ENCODE measurements at places on chromosomes 4 and X.

GRCh38 chr4:4726051-4726450, 133.4 kb upstream of the MSX1 start:
- DNase-seq = no peak

DNA sequence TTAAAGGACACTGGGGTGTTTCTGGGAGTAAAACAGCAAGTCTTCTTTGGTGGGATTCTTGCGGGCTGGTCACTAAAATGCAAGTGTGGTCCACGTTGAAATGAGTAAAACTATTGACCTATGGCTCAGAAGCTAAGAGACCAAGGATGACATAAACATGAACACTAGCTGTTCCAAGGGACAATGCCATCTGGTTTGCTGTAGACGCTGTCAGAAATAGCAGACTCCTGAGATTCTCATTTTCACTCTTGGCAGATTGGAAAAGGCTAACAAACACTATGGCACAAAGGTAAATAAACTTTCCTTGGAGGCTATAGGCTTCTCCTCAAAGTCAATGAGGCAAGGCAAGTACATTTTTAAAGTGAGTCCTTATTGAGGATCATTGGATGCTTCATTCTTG, 343.6 kb downstream of the KCNIP4 start:
- DNase-seq = no peak

- no peak for DNase-seq
Observed at GRCh38 chr4:64614276-64614675, 205.0 kb upstream of the TECRL start.

DNA sequence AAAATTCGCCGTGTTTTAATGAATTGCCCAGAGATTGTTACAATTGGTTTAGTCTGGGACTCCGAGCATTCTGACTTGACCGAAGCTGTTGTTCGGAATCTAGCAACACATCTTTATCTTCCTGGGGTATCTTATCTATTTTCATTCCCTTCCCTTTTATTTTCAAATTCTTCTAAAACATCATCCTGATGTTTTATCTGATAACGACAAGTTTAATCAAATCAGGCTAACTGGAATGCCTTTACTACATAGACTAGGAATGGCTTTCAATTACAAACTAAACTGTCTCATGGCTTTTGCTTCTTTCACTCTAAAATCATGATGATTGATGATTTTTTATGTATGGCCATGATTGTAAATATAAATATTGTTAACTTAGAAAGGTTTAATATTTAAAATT, 48.0 kb downstream of the USP53 start:
- no peak for DNase-seq

DNA sequence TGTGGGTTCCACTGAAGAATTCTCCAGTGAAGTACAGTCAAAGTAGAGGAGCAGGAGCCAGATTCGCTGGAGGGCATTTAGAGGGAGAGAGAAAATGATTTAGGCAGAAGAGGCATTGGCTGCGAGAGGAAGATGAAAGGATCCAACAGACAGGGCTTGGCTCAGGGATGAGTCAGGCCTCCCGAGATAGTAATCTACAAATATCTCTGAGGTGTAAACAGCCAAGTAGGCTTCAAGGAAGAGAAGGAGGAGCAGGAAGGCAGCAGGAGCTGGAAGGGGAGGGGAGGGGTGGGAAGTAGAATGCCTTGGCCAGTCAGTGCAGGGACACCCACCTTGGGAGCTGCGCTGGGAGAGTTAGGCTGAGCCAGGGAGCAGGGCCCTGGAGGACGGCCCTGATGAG, 55.5 kb downstream of the PJA1 start:
- DNase-seq = no peak

GRCh38 chr4:36211084-36211483, 33.2 kb downstream of the ARAP2 start:
- DNase-seq = no peak

DNA sequence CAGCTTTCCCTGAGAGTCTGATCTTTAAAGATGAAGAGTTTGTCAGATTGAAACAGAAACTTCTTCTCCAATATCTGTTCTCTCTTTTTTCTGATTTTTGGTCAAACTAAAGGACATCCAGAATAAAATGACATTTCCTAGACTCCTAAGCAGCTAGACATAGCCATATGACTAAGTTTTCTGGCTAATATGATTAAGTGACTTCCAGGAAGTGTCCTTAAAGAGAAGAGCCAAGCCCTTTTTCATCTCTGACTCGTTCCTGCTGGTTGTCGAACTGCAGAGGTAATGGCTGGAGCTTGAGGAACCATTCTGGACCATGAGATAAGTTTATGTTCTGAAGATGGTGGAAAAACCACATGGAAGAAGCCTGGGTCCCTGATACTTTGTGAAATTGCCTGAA, 546.0 kb downstream of the BCOR start:
- DNase-seq = no peak

DNA sequence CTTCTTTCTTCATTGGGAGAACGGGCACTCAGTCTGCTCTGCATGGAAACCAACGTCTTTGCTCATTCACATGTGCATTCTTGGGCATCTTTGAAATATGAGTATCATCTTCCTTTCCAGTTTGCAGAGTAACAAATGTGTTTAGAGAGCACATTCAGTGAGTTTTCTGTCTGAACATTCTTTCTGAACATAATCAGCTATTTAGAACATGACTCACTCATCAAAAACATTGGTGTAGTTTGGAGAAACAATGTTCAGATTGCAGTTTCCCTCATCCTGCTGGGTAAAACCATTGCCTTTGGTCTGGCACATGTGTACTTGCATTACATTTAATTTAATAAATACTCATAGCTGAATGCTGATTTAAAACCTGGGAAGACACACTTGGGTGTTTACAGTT, 81.5 kb upstream of the F9 start:
- no peak for DNase-seq

DNA sequence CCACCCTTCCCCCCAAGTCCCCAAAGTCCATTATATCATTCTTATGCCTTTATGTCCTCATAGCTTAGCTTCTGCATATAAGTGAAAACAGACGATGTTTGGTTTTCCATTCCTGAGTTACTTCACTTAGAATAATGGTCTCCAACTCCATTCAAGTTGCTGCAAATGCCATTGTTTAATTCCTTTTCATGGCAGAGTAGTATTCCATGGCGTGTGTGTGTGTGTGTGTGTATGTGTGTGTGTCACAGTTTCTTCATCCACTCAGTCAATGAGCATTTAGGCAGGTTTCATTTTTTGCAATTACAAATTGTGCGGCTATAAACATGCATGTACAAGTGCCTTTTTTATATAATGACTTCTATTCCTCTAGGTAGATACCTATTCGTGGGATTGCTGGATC, 107.5 kb upstream of the GALNT7 start:
- no peak for DNase-seq

DNA sequence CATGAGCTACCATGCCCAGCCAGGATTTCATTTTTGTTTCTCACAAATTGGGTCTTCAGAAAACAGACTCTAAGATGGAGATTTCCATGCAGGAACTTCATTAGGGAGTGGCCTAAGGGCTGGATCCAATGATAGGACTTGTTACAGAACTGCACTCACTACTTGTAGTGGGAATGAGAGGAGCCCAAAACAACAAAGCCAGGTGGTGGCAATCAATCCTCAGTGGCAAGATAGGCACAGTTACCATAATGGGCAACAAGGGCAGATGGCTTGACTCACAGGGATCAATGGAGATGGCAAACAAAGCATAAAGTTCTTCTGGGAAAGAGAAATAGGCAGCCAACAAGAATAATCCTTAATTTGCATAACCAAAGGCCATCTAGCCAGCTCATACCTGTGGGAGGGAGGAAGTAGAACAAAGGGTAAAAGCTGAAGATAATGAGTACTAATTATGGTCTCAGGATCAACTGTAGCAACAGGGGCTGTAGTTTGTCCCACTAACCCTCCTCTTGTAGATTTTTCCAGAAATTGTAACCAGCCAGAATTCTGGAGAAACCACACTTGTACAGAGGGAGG, 72.8 kb upstream of the MAPK10 start:
- DNase-seq = no peak

DNA sequence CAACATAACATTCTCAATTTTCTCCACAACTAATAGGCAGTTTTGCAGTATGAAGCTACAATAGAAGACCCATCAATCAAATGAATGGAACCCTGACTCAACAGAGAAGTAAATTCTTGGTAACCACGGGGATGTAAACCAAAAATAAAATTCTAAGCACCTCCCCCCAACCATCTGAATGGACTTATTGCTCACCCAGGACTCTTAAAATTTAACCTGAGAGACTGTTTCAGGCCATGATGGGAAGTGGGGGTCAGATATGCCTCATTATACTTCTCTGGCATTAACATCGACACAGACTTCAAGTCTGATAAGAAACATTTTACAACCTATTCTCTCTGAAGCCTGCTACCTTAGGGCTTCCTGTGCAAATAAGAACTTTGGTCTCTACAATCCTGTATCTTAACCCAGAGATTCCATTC, 620.9 kb downstream of the TLL1 start:
- DNase-seq = no peak

GRCh38 chr4:7031558-7032449, 11.4 kb upstream of the TADA2B start:
- DNase-seq = no peak

GRCh38 chr4:182878633-182879495, 38.3 kb downstream of the DCTD start:
- DNase-seq = no peak

- no peak for DNase-seq
Observed at GRCh38 chr4:8906991-8907595, 35.5 kb upstream of the HMX1 start.

- DNase-seq = no peak
Observed at GRCh38 chrX:12709047-12709446, 82.2 kb upstream of the PRPS2 start.

DNA sequence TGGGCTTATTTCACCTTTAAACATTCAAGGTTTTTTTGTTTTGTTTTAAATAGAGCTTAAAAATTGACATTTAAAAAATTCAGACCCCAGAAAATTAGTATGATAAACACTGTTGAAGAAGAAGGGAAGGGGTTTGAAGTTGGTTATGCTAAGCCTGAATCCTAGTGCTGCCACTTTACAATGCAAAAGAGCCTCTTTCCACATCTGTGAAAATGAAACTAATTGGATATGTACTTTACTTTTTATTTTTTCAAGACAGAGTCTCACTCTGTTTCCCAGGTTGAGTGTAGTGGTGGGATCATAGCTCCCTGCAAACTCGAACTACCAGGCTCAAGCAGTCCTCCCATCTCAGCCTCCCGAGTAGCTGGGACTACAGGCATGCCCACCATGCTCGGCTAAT, 41.8 kb downstream of the FIP1L1 start:
- DNase-seq = no peak

DNA sequence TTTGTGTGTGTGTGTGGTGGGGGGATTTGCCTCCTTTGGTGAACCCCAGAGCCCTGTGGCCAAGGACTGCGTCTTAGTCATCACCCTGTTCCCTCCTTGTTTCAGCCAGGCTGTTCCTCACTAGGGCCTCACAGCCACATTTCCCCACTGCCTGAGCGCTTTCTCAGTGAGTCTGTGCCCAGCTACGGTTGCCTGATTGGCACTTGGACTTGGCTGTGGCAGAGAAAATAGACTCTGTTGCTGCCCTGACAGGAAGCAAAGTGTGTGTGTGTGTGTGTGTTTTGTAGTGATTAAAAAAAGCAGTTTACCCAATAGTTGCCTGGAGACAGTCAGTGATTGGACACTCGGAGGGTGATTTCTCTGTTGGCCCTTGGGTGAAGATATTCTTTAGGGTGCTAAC, 113.0 kb downstream of the UCHL1 start:
- no peak for DNase-seq

DNA sequence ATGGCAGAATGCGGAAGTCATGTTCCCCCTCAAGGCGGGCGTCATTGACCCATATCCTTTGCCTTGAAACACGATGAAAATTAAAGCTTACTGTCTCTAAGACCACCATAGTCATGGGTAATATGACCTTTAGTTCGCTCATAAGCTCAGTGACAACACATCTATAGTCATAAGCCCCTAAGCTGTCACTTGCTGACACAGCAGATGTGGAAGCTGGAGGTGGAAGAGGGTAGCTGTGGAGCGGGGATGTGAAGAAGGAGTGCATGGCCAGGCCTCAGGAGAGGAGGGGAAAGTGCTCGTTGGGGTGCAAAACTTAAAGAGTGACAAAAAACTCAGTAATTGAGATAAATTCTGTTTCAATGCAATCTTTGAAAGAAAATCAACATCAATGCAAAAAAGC, 134.0 kb upstream of the PDLIM3 start:
- no peak for DNase-seq

GRCh38 chr4:40749717-40750460, at the start of gene NSUN7:
NSUN7 (plus strand) TSS chr4:40749955; CDS start chr4:40750694, 739 bp downstream.
- DNase-seq = peak; percentile 3

DNA sequence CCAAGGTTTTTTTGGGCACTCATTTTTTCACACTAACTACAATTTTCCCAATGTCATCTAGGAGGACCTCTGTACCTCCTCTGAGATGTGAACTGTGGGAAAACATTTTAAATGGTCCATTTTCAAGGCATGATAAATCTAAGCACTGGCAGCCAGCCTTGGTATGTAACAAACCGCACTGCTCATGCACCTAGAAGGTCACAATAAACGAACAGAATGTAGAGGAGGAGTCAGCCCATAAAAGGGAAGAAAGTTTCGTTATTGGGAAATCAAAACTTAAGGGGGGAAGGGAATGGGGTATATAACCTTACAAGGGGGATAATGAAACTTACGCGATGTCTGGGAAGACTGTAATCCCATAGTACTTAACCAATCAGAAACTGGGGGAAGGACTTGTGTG, 16.4 kb downstream of the COX18 start:
- no peak for DNase-seq

GRCh38 chr4:124631760-124632159, 80.8 kb downstream of the ANKRD50 start:
- DNase-seq = no peak

GRCh38 chr4:138492176-138492575, 250.0 kb upstream of the SLC7A11 start:
- DNase-seq = no peak

DNA sequence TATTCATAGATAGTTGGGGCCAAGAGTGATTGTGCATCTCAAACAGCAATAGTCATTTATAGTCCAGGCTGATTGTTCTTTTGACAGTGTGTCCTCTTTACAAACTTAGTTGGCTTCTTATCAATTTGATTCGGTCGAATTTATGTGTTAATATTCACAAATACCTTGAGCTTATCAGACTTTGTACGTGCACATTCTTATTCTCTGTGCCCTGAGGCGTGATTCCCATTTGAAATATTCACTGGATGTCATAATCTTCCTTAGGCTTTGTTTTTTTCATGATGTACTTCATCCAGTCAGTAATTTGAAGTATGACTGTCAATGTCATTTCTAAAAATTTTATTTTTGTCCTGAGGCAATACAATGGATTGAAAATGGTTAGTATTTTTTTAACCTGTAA, 263.5 kb upstream of the PCDH7 start:
- no peak for DNase-seq

DNA sequence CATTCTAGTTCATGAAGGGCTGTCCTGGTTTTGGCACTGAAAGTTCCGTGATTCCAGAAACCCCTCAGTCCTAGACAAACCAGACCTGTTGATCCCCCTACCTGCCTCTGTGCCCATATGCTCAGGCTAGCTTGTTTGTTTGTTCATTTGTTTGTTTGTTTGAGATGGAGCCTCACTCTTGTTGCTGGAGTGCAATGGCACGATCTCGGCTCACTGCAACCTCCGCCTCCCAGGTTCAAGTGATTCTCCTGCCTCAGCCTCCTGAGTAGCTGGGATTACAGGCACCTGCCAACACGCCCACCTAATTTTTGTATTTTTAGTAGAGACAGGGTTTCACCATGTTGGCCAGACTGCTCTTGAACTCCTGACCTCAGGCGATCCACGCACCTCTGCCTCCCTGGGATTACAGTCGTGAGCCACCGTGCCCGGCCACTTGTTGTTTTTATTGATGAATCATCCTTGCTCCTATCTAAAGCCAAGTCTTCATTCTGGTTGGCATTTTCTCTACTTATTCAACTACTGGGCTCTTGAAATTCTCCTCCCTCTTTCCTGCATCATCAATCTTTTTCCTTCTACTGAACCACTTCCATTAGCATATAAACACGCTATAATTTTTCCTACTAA, 86.3 kb upstream of the BMP2K start:
- DNase-seq = no peak
